ENCODE measurements at places on chromosomes 5 and 9. TPM values are rescaled to one million over a fixed set of nuclear protein-coding genes. Genes with fewer than 3 reads are reported as not detected.

Gene TAS2R1
- polyA plus RNA-seq, result not detected

Gene HDHD3
- 110 TPM for polyA plus RNA-seq

DNA sequence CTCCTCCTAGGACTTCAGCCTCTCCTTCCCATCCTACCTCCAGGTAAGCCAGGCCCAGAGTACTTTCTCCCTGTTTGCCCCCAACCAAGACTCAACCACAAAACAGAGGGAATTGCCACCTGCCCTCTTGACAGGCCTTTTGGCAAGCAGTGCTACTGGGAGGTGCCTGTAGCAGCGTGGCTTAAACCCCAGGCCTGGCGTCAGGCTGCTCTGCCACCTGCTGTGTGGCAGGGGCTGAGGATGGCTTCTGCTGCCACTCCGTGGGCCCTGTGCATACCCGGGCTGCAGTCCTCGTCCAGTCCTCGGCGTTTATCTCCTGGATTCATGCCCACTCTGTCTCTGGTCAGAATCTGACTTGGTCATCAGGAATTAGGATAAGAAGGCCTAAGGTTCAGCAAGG is 163.1 kb downstream of the PAX5 start:
- H3K4me3 ChIP-seq, result no peak overlapping the region
- peaks cover 6% of the 10 kb centered on the region for H3K4me1 ChIP-seq
- peaks cover 42% of the 10 kb centered on the region for H3K27me3 ChIP-seq
- H3K36me3 ChIP-seq, result no peaks in the 10 kb centered on the region
- DNase-seq, result no peak

DNA sequence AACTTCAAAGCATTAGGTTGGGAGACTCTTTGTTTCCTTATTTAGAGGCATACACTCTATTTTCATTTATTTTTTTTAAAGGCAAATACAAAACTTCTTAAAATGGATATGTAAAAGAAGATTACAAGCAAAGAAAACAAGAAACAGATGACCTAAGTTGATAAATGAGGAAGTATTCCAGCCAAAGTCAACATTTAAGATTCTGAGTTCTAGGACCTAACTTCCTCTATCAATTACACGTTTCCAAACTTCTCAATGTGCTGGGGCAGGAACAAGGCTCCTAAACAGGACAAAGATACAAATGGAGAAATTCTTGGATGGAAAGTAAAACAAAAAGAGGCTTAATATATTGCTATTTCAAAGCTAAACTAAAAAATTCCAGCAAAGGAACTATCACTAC is 89.5 kb downstream of the TLE1 start:
- H3K4me3 ChIP-seq, result no peak overlapping the region
- no peak for DNase-seq
- H3K27ac ChIP-seq, result no peak overlapping the region
- peaks cover 12% of the 10 kb centered on the region for H3K4me1 ChIP-seq
- H3K27me3 ChIP-seq, result no peaks in the 10 kb centered on the region

DNA sequence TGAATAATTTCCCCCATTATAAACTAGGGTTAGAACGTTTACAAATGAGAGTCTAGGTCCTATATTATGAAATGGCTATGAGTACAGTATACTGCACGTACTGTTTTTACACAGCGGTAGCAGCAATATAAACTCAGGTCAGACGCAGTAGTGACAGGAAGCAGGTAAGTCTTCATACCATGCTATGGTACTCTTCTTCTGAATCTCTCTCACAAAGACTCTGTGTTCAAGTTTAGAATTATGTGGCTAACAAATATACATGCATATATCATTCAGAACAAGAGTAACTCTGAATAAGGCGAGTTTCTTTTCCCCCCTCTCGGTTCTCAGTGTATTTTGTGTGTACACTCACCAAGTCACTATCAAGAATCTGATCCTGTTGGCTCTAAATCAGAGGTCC is 114.9 kb upstream of the KLF9 start:
- no peaks in the 10 kb centered on the region for H3K36me3 ChIP-seq
- no peaks in the 10 kb centered on the region for H3K27me3 ChIP-seq
- H3K4me1 ChIP-seq, result no peaks in the 10 kb centered on the region
- no peak overlapping the region for H3K4me3 ChIP-seq
- no peak overlapping the region for H3K27ac ChIP-seq

All from hepatocyte (in vitro differentiated cells).